ENCODE measurements at places on chromosomes 12 and 14.
A peak's percentile ranks its signal among the peaks of the same experiment; 100 is the strongest.

DNA sequence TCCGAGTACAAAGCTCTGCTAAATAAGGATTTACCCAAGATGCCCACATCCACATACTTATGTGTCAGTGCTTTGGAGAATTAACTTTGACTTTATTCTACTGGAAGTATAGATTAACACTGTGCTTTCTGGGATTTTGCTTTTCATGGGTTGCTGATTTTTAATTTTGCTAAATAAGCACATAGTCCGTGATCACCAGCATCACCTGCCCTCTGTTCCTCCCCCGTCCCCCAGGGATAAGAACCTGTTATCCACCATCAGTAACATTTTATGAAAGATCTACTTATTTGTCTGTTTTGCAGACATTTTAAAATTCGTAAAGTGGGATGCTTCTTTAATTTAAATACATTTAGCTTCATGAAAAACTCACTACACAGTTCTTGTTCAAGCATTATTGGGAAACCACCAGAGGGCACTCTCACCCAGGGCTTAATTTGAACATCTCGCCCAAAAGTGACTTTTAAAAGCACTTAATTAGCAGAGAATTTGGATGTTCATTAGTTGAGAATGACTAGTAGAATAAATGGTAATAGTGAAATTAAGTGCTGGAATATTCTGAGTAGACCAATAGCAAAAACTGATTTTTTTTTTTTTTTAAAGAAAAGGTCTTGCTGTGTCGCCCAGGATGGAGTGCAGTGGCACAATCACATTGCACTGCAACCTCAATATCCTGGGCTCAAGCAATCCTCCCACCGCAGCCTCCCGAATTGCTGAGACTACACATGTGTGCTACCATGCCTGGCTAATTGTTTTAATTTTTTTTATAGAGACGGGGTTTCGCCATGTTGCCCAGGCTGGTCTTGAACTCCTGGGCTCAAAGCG lies 35.7 kb downstream of the MRPL42 start:
- no peak for DNase-seq

DNA sequence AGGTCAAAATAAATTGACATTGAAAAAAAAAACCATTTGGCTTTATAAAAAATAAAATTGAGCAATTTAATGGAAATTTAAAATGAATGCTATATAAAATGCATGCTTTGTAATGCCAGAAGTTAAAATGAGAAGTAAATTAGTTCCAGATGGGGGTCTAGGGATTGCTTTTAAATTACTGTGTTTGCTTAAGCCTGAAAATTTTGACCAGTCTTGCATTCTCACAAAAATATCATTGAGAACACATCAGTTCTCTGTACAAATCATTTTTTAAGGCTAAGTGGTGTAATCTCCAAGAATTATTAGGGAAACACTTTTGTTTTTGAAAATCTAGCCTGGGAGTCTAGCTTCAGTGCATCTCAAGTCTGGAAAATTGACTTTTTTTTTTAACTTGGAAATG lies 90.7 kb downstream of the RERG start:
- DNase-seq = no peak

DNA sequence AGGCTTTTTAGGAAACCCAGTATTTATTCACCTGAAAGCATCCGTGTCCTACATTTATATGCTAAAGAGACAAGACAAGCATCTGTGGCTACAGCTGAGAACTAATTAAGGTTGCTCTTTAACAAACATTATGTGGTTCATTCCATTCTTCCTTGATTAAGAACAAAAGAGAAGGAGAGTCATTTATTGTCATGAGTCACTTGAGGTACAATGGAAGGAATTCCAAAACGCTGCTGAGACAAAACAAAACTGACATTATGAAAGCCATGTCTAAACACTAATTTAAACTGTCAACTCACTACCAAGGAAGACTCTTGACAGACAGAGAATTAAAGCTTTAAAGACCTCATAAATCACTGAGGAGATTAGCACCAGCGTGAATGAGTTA lies 214.4 kb downstream of the BMP4 start:
- no peak for DNase-seq

DNA sequence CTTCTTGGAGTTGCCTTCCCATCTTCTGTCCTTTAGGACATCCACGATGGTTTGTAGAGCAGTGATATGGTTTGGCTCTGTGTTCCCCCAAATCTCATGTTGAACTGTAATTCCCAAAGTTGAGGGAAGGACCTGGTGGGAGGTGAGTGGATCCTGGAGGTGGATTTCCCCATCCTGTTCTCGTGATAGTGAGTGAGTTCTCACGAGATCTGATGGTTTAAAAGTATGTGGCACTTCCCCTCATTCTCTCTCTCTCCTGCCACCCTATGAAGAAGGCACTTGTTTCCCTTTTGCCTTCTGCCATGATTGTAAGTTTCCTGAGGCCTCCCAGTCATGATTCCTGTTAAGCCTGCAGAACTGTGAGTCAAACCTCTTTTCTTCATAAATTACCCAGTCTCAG lies 99.2 kb downstream of the BRMS1L start:
- no peak for DNase-seq

DNA sequence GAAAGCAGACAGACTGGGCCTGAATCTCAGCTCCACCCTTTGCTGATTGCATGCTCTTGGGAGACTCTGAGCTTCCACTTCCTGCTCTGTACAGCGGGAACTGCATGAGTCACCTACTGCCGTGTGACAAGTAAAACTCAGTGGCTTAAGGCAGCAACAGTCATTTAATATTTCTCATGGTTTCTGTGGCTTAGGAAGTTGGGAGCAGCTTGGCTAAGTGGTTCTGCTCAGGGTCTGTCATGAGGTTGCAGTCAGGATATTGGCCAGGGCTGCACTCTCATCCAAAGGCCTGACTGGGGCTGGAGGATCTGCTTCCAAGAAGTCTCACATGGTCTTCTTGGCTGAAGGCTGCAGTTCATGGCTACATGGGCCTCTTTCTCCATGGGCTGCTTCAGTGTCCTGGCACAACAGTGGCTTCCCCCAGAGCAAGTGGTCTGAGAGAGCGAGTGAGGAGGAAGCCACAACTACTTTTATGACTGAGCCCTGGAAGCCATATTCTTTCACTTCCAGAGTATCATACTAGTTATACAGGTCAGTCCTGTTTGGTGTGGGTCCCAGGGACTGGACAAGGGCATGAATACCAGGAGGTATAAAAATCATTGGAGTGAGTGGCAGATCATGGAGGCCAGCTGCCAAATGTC lies 49.7 kb downstream of the FAM222A start:
- DNase-seq = no peak

- DNase-seq = no peak
These were observed 201.6 kb upstream of the NUDT4 start for GRCh38 chr12:93176165-93176564.

GRCh38 chr12:99746538-99746937 lies 99.0 kb downstream of the GARIN6 start:
- DNase-seq = no peak

DNA sequence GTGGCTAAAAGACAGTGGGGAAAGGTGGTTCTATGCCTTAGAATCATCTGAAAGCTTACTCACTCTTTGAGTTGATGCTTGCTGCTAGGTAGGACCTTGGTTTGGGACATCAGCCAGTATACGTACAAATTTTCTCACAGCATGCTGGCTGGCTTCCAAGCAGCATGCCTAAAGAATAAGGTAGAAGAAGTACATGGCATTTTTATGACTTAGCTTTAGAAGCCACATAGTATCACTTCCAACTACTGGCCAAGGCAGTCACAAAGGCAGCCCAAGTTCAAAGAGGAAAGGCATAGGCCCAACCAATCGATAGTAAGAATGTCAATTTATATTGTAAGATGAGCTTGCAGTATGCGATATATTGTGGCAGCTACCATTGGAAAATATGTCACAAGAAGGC lies 284.2 kb upstream of the CAND1 start:
- no peak for DNase-seq

DNA sequence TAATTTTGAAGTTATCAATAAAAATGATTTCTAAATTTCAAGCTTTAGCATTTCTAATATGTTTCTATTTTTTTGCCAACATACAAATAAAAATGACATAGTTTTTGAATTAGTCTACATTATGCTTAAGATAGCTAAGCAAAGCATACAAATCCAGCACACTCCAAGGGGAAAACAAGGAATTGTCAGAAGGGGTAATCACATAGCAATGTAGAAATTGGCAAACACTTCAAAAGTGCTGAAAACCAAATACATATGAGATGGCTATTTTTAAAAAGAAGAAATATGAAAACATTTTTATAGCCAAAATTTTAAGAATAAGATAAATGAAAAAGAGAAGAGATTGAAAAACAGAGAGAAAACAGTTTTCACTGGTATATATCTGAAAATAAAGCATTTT lies 308.0 kb downstream of the SLC6A15 start:
- no peak for DNase-seq

DNA sequence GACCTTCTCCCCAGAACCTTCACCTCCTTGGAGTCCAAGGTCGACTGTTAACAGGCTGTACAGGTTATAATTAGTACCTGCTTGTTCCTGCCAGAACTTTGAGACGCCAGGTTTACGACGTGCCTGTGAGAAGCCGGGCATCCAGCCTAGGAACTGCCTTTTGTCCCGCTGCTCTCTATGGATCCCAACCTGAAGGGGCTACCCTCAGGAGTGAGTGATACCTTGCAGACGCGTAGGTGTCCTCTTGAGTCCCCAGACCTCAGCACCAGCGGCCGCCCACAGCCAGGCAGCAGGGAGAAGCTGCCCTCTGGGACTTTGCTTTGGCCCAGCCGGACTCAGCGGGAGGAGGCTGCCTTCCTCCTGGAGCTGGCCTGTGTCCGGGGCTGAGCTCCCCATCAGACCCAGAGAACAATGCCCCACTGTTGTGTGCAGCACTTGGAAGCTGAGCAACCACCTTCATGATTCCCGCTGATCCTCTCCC lies 16.2 kb downstream of the SYNE3 start:
- DNase-seq = no peak

GRCh38 chr12:12334367-12335040 lies 15.5 kb downstream of the MANSC1 start:
- peak; percentile 80 for DNase-seq

DNA sequence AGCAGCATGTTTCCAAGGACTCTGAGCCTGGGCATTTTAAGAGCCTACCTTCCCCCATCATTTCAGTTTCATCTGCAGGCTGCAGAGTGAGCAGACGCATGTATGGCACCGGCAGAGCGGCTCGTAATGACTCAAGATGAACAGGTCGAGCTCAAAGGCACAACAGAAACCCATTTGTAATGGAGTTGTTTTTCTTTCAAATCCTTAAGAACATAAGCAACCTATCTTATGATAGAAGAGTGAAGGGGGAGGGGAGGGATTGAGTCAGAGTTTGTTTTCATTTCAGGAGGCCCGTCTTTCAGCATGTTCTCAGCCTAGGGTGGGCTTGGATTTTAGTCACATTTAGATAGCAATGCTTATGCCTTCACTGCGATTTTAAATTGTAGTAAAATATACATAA lies 54.9 kb upstream of the CISTR start:
- DNase-seq = no peak

DNA sequence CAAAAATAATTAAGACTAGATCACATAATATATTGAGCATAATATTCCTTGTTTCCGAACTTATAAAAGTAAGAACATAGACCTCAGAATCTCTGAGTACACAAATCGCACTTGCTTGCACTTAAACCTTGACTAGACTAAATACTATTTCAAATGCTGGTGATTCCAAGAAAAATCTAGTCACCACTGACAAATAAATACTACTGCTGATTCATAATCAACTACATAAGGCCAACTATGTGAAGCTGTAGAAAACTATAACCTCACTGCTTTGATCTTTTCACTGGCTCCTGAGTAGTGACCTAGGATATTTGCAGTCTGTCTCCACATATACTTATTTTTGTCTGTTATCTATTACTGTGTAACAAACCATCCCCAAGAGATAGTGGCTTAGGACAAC lies 245.4 kb downstream of the DIO2 start:
- no peak for DNase-seq

DNA sequence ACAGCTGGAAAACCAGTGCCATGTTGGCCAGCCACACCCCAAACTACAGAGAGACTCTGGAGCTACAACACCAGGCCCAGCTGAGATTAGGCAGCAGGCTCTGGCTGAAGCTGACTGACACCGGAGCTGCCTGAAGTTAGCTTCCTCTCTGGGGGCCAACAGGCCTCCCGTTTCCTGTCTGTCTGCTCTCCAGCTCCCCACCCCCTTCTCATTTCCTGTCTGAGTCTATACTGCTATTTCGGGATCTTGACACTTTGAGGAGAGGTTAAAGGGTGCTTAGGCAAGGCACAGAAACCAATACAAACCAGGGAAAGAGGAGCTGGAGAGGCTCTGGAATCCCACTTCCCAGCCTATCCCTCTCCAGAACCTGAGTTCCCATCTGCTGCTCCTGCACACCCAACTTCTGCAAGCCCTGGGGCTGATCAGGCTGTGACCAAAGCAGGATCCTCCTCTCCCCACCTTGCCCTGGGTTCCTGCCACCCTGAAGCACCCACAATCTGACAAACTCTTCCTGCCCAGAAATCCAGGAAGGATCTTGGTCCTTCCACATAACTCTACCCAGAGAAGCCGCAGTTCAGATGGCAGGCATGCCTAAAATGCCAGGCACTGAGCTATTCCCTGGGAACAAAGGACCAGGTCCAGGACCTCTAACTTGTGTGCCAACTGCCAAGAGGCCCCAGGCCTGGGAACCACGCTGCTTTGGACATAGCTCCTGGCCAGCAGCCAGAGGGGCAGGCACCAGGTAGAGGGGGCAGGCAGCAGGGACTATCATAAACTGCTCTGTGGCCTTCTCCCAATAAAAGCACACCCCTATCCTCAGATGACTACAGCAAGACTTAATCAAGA lies 39.9 kb downstream of the PRPF40B start:
- DNase-seq = peak; percentile 87

- no peak for DNase-seq
These were observed 272.4 kb downstream of the DPF3 start for GRCh38 chr14:72621387-72622065.

DNA sequence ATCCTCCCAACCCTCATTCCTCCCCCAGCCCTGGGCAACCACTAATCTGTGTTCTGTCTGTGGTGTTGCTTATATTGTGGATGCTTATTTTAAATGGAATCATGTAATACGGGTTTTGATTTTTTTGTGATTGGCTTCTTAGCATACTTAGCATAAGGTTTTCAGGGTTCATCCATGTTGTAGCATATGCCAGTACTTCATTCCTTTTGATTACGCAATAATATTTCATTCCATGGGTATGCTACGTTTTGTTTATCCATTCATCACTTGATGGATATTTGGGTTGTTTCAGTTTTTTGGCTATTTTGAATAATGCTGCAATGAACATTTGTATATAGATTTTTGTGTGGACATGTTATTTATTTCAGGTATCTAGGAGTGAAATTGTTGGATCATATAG lies 82.9 kb downstream of the TSPAN9 start:
- no peak for DNase-seq

DNA sequence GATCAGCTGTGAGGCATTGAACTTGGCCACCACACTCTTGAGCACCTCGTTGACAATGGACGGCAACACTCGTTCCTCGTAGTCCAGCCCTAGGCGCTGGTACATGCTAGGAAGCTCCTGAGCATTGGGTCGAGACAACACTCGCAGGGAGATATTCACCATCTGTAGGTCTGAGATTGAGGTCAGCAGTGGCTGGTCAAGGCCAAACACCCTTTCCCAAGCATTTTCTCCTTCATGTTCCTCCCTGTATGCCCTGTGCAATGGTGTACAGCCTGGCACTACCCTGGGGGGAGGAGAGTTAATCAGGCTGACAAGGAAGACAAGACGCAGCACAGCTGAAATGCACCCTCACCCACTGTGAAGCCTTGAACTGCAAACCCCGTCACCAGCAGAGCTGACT lies 2.0 kb downstream of the PHB2 start:
- DNase-seq = no peak
